ENCODE measurements at places on chromosomes 7 and 10.

- no peak for DNase-seq
These were observed 193.7 kb downstream of the PTPN20 start for GRCh38 chr10:47104786-47105385.

DNA sequence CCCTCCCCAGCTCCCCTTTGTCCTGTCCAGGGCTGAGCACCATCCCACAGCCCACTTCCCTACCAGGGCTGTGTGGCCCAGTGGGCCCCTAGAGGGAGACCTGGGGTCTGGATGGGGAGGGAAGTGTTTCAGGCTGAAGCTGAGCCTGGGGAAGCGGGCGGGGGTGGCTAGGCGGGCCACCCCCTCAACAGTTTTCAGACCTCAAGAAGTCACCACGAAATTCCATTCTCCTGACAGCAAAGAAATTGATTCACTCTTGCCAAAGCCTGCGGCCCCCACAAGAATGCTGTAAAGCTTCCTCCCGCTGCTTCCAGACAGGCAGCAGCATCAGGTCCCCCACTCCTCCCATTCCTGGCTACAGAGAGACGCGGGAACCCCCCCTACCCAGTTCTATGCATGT, 2.5 kb upstream of the LFNG start:
- no peak for DNase-seq

GRCh38 chr10:1464881-1465417, 272.4 kb downstream of the ADARB2 start:
- no peak for DNase-seq

- no peak for DNase-seq
These were observed 1.9 kb downstream of the RSBN1L start for GRCh38 chr7:77698042-77698625.

DNA sequence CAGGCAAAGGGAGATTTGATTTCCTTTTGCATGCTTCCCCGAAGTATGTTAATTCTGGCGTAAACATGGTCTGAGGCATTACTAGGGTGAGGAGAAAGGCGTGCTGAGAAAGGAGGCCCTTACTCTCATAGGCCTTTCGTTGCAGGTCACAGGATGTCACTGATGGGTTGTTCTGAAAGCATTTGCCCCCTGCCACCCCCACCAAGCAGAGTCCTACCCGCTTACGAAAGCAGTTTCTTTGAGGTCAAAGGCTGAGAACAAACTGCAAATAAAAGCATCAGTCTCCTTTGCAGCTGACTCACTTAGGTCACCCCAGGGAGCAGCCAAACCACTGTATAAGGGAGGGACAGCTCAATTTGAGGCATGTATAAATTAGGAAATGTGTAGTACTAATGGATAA, 57.1 kb downstream of the BPGM start:
- DNase-seq: no peak

- no peak for DNase-seq
These were observed 6.3 kb downstream of the ZNF212 start for GRCh38 chr7:149245744-149246143.

DNA sequence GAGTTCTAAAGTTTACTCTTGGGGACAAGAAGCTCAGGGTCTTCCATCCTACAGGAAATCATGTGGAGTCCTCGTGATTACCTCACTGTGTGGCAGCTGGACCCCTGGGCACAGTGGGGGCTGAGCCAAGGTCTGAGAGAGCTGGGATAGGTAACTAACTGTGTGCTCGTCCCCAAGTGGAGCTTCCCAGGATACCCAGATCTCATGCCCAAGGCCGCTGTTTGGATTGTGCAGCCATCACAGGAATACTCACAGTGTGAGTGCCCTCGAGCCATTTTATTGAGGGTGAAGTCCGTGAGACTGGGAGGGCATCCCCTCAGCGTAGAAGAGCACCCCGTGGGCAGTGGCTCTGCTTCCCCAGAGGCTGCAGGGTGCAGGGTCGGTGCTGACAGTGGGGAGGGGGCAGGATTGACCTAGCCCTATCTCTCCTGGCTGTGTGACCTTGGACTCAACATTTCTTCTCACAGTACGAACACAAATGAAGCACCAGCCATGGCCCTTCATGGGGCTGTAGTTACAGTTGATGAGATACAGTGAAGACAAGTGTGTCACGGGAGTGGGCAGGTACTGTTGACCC, 69.6 kb upstream of the LEP start:
- no peak for DNase-seq

All from esophagus squamous epithelium (tissue), 5 donors.